ENCODE measurements at places on chromosomes 2 and 18.

DNA sequence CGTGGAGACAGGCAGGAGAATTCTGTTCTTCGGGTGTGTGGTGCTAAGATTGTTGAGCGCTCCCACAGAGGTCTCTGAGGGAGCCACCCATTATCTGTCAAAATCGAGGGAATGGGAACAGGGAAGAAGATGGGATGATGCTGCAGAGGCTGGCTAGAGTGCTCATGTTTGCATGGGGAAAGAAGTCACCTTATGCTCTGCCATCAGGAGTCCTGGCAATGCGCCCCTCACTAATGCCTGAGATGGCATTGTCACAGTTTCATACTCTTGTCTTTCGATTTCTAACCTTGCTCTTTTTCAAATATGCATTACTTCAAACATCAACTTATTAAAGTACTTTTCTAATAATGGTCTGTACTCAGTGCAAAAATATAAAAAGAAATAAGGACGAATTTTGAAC lies 463.3 kb upstream of the CELF4 start:
- DNase-seq: no peak

- no peak for DNase-seq
These were observed 57.9 kb upstream of the EPC2 start for GRCh38 chr2:148586522-148587128.

- DNase-seq: no peak
These were observed 12.3 kb upstream of the TTR start for GRCh38 chr18:31579375-31579774.

- no peak for DNase-seq
These were observed 20.3 kb upstream of the DNAJC10 start for GRCh38 chr2:182695776-182696175.

GRCh38 chr2:179050755-179051154 lies 818 bp upstream of the CCDC141 start:
- no peak for DNase-seq

DNA sequence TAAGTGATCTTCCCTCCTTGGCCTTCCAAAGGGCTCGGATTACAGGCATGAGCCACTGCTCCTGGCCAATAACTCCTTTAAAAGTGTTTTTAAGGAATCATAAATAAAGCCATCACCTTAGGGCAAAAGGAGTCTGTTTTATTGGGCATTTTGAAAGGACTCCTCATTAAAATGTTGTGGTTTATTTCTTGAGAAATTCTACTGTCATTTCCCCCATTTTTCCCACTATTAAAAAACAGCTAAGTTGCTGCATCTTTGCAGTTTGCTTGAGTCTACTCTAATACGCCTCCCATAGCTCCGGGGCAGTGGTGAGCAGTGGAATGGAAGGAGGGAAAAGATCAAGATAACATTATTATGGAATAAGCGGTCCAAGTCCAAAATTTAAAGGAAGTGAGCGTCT lies 293.2 kb downstream of the PIEZO2 start:
- no peak for DNase-seq

GRCh38 chr2:175167076-175167791 lies 769 bp downstream of the ATF2 start:
- DNase-seq: peak; percentile 37

- no peak for DNase-seq
These were observed 504.4 kb downstream of the SATB2 start for GRCh38 chr2:198953328-198953727.

- no peak for DNase-seq
These were observed 1280.5 kb upstream of the ZEB2 start for GRCh38 chr2:145800151-145801091.

GRCh38 chr2:217642944-217643343 lies 359.9 kb downstream of the TNS1 start:
- DNase-seq: no peak

- no peak for DNase-seq
These were observed 96.9 kb downstream of the TNS1 start for GRCh38 chr2:217905896-217906295.

DNA sequence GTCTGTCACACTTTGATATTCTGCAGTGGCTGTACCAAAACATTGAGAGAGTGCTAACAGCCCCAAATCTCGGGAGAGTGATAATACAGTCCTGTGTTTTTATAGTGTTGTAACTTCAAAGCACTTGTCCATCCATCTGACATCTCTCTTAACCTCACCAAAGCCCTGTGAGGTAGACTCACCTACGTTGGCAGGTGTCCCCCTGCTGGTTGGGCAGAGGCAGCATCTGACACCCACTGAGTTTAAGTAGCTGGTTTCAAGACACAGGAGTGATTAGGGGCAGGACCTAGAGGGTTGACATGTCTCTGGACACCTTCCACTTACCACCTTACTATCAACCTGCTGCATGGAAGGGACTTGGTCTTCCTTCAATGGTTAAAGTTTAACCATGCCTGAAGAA lies 22.9 kb downstream of the COLEC12 start:
- no peak for DNase-seq

GRCh38 chr2:149661844-149662243 lies 74.3 kb upstream of the MMADHC start:
- no peak for DNase-seq

DNA sequence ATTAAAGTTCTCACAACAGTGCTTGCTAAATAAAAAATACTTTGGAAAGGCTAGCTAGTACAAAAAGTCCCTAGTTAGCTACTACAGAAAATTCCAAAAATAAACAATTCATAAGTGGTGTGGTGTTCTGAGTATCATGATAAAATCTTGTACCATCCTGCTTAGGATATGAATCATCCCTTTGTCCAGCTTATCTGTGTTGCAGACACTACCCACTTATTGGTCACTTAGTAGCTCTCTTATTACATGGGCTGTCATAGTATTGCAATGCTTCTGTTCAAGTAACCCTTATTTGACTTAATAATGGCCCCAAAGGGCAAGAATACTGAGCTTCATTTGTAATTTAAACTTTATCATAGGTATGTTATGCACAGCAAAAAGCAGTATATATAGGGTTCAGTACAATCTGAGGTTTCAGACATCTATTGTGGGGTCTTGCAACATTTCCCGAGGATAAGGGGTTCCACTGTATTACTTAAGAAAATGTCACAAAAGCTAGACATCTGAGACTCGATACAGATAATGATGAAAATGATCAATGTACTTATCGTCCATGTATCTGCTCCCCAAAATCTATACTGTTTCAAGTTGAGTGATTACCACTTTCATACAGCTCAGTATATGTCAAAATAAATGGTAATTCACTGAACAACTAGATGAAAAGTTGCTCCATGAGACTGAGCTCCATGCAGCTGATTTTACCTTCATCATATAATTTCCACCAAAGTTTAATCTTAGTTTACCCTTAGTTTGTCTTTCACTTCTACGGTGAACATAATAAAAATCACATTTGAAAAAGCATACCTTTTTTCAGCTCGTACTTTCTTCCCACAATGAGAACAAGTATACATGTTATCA lies 93.8 kb downstream of the C2orf74 start:
- no peak for DNase-seq

GRCh38 chr2:11862049-11862448 lies 115.6 kb downstream of the LPIN1 start:
- DNase-seq: no peak

GRCh38 chr2:115443539-115444185 lies 1001.2 kb downstream of the DPP10 start:
- DNase-seq: no peak

DNA sequence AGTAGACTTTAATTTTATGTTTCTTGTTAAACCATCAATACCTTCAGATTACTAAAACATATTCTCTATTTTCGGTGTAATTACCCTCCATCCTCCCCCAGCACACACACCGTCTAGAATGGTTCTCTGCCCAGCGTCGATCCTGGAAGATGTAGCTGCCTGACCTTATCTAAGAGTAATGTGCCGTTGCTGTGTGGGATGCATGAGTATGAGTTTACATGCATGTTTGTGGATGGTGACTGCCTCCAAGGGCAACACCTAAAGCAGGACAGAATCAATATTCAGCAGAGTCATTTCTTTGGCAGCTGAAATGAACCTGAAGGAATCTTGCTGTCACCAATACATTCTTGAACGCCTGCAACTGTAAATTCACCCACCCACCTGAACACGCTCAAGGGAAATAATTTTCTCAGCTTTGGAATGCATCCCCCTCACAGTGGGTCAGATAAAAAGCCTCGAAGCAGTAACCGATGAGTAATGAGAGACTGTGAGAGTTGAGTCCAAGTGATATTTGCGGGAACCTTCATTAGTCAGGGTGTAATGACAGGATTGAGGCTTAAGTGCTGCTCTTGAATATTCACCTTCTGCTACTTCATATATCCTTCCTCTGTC lies 155.8 kb upstream of the RND3 start:
- no peak for DNase-seq

GRCh38 chr2:194495046-194495445 lies 1162.0 kb upstream of the SLC39A10 start:
- DNase-seq: no peak

GRCh38 chr18:12692206-12692605 lies 10.3 kb downstream of the CEP76 start:
- DNase-seq: no peak

- DNase-seq: no peak
These were observed 27.9 kb downstream of the PUM2 start for GRCh38 chr2:20322527-20323300.

DNA sequence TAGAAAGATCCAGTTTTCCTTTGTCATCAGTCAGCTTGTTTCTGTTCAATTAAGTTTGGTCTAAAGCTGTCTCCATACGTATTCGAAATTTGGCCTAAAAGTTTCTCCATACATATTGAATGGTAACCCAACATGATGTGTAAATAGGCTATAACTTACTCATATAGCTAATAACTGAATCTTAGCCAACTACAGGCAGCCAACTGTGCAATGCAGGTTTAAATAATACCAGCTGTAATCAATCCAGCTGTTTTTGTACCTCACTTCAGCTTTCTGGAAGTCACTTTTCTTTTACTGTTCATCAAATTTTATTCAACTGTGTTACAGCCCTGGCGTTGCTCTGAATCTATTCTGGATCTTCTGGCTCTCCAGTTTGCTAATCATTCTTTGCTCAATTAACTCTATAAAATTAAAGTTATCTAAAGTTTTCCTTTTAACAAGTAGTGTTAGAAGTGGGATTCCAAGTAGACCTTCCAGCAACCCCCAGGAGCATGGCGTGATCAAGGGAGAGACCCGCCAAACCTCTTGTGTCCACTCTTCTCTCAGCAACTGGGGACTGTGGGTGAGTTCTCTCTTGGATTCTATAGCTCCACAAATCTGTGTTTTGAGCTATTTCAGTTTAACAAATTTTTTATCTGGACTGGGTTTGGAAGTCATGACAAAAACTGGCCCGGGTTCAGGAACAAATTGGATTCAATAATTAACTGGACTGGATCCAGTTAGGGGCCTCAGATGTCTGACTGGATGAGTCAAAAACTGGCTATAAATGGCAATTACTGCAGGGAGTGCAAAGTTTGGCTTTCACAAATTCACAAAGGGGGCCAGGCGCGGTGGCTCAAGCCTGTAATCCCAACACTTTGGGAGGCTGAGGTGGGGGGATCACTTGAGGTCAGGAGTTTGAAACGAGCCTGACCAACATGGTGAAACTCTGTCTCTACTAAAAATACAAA lies 329.7 kb upstream of the ST6GAL2 start:
- no peak for DNase-seq

DNA sequence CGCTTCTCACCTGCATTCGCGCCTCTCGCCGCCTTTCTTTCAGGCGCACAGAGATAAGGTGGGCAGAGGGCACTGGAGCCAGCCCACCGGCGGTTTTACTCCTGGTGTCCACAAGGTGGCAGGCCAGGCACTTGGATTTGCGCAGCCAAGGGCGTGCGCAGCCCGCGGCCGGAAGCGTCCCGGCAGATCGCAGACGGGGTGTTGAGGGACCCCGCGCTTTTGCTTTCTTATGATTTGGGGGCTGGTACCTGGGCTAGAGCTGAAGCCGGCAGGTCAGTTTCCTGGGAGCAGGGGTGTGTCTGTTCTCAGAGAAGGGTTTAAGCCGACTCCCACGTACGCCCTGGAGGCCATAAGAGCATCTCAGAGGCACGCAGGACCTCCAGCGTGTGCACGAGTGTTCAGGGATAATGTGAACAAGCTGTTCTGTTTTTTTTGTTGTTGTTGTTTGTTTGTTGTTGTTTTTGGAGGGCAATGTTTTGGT lies 305.6 kb upstream of the CXCR4 start:
- DNase-seq: peak; percentile 78

DNA sequence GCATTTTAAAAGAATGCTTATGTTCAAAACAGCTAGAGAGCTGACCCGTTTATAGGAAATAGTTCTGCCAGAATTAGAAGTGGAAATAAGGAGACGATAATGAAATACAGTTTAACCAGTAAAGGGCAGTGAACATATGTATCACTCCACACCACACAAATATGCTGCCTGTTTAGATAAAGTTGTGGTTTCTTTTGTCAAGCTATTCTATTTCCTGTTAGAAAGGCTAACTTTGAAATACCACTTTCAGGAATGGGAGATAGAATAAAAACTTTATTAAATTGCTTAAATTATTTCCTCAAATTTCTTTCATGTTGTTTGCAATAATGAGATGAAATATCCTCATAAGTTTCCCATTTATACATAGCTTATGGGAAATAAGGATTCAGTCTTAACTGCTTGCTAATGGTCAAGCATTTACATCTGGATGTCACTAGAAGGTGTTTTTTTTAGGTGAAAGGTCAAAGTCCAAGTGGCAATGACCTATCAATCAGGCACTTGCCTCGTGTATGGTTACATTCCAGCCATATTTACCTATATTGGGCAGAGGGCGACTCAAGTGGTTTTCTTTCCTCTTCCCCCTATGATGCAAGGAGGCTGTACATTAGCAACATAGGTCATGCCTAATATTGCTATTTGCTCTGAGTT lies 148.9 kb downstream of the ZEB2 start:
- no peak for DNase-seq

GRCh38 chr2:26692279-26692896 lies at the start of gene KCNK3:
KCNK3 (plus strand) TSS chr2:26692722; CDS start chr2:26692876, 154 bp downstream.
- DNase-seq: peak; percentile 23

- no peak for DNase-seq
These were observed 218.2 kb upstream of the CELF4 start for GRCh38 chr18:37783771-37784170.

DNA sequence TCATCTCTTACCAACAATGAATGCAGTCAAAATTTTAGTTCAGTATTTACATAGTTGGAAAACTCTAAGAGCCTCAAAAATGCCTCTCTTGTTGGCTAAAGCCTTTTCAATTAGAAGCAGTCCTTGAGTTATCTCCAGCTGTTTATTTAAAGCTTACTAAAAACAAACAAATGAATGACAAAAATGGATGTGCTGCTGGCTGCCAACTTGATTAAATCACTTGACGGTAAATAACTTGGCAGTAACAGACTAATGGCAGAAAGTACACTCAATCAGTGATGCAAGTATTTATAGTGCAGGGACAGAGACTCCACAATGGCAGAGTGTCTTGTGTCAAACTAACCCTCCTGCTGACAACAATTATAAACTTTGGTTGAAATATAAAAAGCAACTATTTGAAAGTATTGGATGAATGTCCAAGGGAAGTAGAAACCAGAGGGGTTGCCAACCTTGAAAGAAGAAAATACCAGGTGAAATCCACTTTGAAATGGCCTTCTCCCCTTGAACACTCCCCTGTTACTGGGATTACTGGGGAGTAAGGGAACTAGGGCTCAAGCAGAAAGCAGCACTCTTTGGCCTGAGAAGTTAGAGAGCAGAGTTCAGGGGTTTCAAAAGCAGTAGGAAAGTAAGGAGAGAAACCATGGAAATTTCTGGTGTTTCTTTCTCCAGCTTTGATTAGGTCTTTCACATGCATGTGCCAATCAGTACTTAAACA lies 245.2 kb upstream of the SPHKAP start:
- DNase-seq: no peak

- DNase-seq: no peak
These were observed 60.9 kb upstream of the SIX2 start for GRCh38 chr2:45070113-45070652.

GRCh38 chr2:230908595-230909191 lies 16.3 kb downstream of the GPR55 start:
- DNase-seq: peak; percentile 82

- no peak for DNase-seq
These were observed 221.6 kb downstream of the NCKAP5 start for GRCh38 chr2:133346654-133347053.

Measured in stimulated activated naive CD4-positive, alpha-beta T cell treated with Interleukin-2 at 50 U/mL for 16 hours (primary cell).